DMS 273 treated with DMSO at 0.1 percent for 48 hours (cell line): ENCODE measurements at places on chromosomes 6 and 20.

DNA sequence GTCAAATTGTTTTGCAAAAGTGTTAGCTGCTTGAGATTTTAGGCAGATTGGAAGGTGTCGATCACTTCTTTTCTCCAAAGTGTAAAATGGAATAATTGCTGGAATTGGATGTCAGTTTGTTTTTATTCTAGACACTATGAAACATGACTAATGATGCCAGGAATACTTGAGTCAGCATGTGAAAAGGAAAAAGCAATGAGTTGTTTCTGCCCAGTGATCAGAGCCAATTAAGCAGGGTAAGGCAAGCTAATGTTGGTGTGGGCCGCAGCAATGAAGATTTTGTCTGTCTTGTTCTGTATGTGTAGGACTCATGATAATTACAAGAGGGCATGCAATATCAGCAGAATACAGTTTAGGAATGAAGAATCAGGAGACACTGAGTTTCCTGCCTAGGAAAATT lies 110.3 kb downstream of the CARMIL1 start:
- DNase-seq, result no peak

- no peak for DNase-seq
Observed at GRCh38 chr6:14966906-14967711, 278.8 kb upstream of the JARID2 start.

GRCh38 chr6:131669891-131670290 lies 31.3 kb downstream of the OR2A4 start:
- DNase-seq, result no peak

DNA sequence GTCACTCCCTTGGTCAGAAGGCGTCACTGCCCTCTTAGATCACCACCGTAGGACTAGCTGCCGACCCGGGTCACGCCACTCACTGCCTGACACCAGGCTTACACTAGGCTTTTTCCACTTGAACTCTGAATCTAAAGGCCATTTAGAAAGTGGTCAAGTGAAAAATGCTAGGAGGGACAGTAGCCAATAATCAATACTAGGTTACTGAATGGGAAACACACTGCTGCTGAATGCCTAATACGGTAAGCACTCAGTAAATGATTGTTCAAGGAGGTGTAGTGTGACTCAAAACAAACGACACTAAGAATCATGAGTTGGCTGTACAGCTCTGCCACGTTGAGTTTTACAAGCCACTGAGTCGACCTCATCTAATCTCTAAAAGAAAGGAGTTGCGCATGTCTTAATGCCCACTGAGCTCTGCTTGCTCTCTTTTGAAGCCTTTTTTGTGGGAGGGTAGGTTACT lies 760 bp upstream of the IBTK start:
- DNase-seq, result no peak

- no peak for DNase-seq
Observed at GRCh38 chr6:125232466-125232865, 69.3 kb downstream of the HDDC2 start.

GRCh38 chr6:144580039-144580438 lies 294.9 kb downstream of the UTRN start:
- no peak for DNase-seq

DNA sequence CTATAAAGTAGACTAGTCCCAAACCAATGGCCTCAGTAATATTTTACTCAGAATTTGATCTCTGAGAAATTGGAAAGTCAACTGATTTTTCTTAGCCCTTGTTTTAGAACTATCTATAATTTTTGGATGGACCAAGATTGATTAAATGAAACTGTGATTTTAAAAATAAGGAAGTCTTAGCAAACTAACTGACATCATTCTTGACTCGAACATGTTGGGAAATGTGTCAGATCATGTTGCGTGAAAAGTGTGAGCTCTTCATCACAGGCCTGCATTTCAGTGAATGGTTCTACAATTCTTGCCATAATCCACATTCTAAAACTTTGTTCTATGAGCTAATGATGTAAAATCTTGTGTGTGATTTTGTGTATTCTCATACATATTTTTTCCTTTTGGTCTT lies 11.0 kb downstream of the TNFAIP3 start:
- DNase-seq, result no peak

DNA sequence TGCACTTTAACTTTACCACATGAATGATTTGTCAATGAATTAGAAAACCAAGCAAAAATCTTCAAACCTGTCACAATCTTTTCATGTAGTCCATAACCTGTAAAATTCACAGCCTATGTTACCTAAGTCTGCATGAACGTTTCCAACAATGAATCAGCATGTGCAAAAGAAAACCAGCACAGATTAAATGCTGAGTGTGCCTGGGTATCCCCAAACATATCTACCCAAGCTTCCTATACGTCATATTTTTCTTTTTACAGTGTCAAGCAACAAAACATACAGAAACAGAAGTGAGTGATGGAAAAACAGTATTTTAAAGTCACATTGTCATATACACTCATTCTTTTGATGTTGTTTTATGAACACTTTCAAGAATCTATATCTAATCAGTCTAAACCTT lies 713.5 kb downstream of the RFPL4B start:
- DNase-seq, result no peak

- no peak for DNase-seq
Observed at GRCh38 chr6:125810445-125810844, 19.7 kb downstream of the NCOA7 start.

GRCh38 chr6:137510923-137511322 lies 16.7 kb upstream of the OLIG3 start:
- DNase-seq, result no peak

DNA sequence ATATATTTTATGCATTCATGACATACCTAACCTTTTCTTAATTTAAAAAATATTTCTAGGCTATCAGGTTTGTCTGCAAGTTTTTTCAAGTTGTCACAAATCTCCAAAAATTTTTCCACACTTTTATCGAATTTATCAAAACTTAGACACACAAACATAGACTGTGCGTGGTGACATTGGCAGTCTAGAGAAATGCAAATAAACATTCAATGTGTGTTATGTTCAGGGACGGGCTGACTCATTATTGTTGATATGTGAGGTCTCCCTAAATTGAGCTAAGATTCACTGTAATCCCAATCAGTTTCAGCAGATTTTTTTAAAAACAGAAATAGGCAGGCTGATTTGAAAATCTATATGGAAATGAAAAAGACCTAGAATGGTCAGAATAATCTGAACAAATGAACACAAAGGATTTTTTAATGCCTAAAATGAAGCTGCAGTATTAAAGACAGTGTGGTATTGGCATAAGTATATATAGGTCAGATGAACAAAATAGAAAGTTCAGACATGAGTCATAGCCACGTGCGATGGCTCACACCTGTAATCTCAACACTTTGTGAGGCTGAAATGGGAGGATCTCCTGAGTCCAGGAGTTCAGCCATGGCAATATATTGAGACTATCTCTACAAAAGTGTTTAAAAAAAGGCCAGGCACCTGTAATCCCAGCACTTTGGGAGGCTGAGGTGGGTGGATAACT lies 19.2 kb downstream of the BLTP3A start:
- DNase-seq, result no peak

DNA sequence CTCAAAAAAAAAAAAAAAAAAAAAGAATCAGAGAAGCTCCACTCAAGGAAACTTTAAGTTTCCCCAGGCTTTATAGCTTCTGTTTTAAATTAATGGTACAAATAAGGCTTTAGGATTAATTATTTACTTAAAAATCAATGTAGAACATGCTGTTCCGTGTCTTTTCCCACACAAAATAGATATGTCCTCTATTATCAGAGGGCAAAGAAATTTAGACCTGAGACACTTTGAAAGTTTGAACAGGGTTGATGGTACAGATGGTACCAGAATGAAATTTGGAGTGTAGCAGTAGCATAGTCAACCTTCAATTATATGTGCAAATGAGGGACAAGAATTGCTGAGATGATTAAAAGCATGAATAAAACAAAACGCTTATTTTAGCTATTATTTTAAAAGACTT lies 32.2 kb upstream of the REV3L start:
- no peak for DNase-seq

DNA sequence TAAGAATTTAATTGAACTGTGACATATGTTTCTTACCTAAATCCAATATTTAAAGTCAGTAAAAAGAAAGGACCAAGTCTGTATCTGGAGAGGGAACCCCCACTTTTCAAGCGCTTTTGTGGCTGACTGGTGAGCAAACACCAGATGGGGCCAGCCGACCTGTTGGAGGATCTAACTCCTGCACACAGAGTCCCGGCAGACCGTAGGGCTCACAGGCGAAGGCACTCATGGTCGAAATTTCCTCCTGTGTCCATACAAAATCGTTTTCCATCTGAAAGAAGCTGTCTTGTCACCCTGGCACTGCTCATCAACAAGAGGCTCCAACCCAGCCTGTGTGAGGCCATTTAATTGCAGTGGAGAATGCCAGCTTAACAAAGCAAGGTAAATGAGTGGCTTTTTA lies 94.0 kb downstream of the SCML4 start:
- no peak for DNase-seq

GRCh38 chr6:24631671-24632070 lies 14.3 kb downstream of the KIAA0319 start:
- DNase-seq, result no peak

GRCh38 chr6:94254689-94255088 lies 835.3 kb upstream of the EPHA7 start:
- no peak for DNase-seq

- DNase-seq, result no peak
Observed at GRCh38 chr20:59920944-59921343, 12.5 kb downstream of the SYCP2 start.

- no peak for DNase-seq
Observed at GRCh38 chr6:167934426-167934864, 63.0 kb upstream of the KIF25 start.

DNA sequence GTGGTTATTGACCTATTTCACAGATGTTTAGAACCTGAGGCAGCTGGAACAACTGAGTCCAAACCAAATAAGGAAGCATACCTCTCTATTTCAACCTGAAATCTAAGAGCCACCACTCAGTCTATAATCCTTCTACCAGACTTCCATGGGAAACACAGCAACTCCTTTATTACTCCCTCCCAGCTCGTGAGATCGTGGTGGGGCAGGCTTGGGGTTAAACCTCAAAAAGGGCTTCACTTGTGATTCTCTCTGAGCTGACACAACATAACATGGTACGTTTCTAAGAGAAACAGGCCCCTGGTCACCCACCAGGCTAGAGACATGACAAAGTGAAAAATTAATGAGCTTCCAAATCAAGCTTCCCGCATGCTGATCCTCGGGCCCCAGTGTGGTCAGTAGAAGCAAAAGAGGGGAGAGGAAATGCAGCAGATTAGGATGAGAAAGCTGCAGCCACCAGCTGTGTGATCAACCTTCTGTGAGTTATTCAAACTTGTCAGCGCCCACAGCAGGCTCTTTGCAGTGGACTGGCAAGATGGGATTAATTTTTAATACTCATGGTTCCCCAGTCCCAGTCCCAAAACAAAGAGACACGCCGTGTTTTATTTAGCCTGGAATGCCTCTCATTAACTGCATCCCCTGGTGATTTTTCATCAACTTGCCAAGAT lies 9.3 kb downstream of the PKHD1 start:
- DNase-seq, result no peak

DNA sequence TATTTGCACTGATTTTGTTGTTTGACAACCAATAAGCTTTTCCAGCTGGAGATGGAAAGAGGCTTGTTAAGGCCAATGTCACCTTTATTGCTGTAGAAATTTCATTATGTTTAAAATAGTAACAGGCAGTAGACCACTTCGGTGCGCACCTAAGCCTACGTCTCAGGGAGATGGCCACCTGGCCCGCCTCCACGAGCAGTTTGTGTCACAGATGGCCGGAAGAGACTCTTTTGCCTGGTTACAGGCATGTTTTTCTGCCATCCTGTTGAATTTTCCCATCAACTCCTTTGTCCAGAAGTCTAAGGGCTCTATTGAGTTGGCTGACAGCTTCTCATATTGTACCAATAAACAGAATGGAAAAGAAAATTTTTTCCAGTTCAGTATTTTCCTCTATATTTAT lies 51.0 kb downstream of the SLC9A8 start:
- no peak for DNase-seq

GRCh38 chr6:19738010-19738409 lies 99.2 kb upstream of the ID4 start:
- DNase-seq, result no peak
